ENCODE measurements at places on chromosomes 6 and 20. TPM values are rescaled to one million over a fixed set of nuclear protein-coding genes. Genes with fewer than 3 reads are reported as not detected.

COX4I2 gene
- 11.4 TPM for total RNA-seq

EEF1A2 gene
- 656 TPM for total RNA-seq

SAMD10 gene
- total RNA-seq = 3.8 TPM

MRPS18A gene
- total RNA-seq = 36.5 TPM

ZNF341 gene
- 2.0 TPM for total RNA-seq

DEFB124 gene
- 0.44 TPM for total RNA-seq

PRSS16 gene
- total RNA-seq = 0.88 TPM

DBNDD2 gene
- total RNA-seq = 177 TPM

HNF4A gene
- total RNA-seq = not detected

ADGB gene
- total RNA-seq = not detected

LMBRD1 gene
- total RNA-seq = 46.2 TPM

EYS gene
- 0.44 TPM for total RNA-seq

HDGFL1 gene
- total RNA-seq = not detected

RRAGD gene
- 99.6 TPM for total RNA-seq

ZC2HC1B gene
- not detected for total RNA-seq

SMLR1 gene
- total RNA-seq = not detected

TSHZ2 gene
- total RNA-seq = 12.6 TPM

TSPO2 gene
- not detected for total RNA-seq

TASP1 gene
- 13.8 TPM for total RNA-seq

TGM2 gene
- total RNA-seq = 695 TPM

SCAF8 gene
- 44.1 TPM for total RNA-seq

PI3 gene
- total RNA-seq = not detected

ECHDC1 gene
- 62.9 TPM for total RNA-seq

RAET1L gene
- not detected for total RNA-seq

KCNB1 gene
- total RNA-seq = 2.1 TPM

FOXC1 gene
- 5.5 TPM for total RNA-seq

PTPRA gene
- 35.4 TPM for total RNA-seq

CDH4 gene
- total RNA-seq = 0.08 TPM

HLA-DRB1 gene
- total RNA-seq = 45.9 TPM

SLC22A7 gene
- total RNA-seq = not detected

ZSCAN23 gene
- total RNA-seq = 1.1 TPM

KIAA1755 gene
- total RNA-seq = 8.0 TPM

OTOR gene
- not detected for total RNA-seq
